ENCODE measurements at places on chromosomes 13 and 19.
A peak's percentile ranks its signal among the peaks of the same experiment; 100 is the strongest.

- DNase-seq = no peak
Measured at GRCh38 chr13:24032252-24032651, 128.3 kb upstream of the SPATA13 start.

GRCh38 chr13:76991432-76991795 is 467 bp upstream of the CLN5 start:
- DNase-seq = no peak

- DNase-seq = no peak
Measured at GRCh38 chr13:31968473-31968872, 63.1 kb upstream of the FRY start.

DNA sequence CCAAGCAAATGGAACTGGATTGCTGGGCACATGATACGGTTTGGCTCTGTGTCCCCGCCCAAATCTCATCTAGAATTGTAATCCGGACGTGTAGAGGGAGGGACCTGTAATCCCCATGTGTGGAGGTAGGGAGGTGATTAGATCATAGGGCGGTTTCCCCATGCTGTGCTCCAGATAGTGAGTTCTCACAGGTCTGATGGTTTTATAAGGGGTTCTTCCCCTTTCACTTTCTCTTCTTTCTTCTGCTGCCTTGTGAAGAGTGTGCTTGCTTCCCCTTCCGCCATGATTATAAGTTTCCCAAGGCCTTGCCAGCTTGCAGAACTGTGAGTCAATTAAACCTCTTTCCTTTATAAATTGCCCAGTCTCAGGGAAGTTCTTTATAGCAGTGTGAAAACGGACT is 32.6 kb upstream of the MTIF3 start:
- no peak for DNase-seq

GRCh38 chr13:52646967-52647366 is 4.7 kb downstream of the HNRNPA1L2 start:
- no peak for DNase-seq

DNA sequence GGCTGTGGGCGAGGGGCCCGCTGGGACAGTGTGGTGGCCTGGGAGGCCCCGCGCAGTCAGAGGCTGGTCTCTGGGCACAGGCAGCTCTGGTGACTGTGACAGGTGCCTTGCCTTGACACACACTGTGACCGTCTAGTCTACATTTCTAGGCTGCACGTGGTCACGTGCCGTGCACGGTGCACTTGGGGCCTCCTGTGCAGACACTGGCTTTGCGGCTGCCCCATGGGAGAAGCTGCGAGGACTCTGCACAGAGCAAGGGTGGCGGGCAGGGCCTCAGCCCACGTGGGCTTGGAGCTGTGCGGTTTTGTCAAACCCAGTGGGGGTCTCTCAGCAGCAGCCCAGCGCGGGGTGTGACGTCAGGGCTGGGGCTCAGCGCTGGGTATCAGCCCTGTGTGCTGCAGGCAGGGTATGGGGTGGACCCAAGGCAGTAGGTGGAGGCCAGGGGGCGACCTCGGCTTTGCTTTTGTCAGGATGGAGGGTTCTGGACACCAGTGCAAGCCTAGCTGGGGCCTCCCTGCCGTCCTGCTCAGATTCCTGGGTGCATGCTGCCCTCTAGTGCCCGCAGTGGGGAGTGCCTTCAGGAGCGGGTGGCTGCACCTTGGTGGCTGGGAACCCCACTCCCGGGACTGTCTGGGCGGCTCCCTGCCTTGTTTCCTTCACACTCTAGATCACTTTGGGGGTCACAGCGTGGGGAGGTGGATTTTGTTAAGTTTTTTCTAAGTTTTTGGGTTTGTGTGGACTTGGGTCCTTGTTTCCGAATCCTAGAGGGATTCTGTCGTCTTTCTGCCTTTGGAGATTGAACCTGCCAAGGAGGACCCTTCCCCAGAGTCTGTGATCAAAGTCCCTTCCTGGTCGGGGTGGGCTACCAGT is 62.6 kb downstream of the KDM4B start:
- DNase-seq = peak; percentile 99

DNA sequence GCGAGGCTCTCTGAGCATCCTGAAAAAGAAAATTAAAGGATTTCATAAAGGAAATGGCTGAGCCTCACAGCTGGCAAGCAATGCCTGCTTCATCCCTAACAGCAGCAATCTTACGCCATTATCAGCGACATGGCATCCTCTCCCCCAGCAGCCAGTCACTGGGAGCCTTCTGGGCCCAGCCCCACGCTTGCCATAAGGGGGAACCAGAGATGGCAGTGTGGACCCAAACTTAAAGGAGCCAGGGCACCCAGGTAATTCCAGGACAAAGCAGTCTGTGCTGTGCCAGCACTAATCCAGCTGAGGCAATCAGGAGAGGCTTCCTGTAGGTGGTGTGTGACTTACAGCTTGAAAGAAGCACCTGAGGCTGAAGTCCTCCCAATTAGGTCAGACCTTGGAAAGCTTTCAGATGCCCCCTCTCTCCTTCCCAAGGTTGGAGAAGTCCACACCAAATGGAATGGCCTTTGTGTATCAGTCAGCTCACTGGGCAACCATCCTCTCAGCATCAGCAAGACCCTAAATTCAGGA is 10.3 kb downstream of the VSTM2B start:
- no peak for DNase-seq

DNA sequence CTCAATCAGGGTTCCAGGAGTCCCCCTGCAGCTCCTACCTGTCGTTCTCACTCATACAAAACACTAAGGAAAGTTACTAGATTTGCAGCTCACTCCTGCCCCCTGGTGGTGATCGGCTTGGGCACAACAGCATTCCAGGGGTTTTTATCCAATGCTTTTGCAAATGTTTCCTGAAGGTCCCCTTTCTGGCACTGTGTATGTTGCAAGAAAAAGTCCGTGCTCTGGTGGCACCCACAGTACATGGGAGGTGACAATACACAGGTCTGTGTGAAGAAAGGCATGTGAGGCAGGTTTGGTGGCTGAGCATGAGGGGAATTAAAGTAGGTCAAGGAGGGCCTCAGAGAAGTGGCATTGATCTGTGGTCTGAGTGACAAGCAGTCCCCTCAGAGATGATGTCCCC is 8.6 kb upstream of the TYK2 start:
- peak; percentile 89 for DNase-seq

- DNase-seq = no peak
Measured at GRCh38 chr19:2923510-2923909, 21.3 kb downstream of the ZNF77 start.

GRCh38 chr19:52659013-52659412 is 20.9 kb upstream of the ZNF83 start:
- peak; percentile 17 for DNase-seq

DNA sequence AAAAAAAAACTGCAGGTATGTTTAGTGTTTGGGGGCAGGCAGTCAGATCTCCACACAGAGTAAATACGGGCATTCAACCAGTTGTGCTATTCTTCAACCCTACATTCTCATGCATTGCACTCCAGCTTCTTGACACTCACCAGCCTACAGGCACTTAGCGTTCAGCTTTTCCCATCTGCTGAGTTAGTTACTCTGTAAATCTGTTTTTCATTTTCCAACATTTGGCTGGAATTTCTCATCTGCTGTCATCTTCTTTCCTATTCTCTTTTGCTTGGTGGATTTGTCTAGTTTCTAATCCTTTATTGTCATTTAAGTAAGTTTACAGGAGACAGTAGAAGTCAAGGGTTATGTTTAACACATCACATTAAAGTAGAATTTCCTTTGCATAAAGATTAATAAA is 1318.9 kb downstream of the OLFM4 start:
- no peak for DNase-seq

- DNase-seq = no peak
Measured at GRCh38 chr19:30325676-30326392, 46.4 kb upstream of the ZNF536 start.

- DNase-seq = no peak
Measured at GRCh38 chr13:66675620-66676019, 554.5 kb downstream of the PCDH9 start.

- no peak for DNase-seq
Measured at GRCh38 chr13:90403330-90404082, 944.0 kb upstream of the MIR17HG start.

GRCh38 chr13:35978607-35979316 is 152.4 kb downstream of the DCLK1 start:
- DNase-seq = peak; percentile 66

Measured in H7 (cell line).